T1000 (cell line): ENCODE measurements at places on chromosomes 7 and 10.

- DNase-seq = no peak
These were observed 588 bp downstream of the CYREN start for GRCh38 chr7:135169964-135170273.

- DNase-seq = no peak
These were observed 158.1 kb downstream of the BTAF1 start for GRCh38 chr10:92081641-92082040.

DNA sequence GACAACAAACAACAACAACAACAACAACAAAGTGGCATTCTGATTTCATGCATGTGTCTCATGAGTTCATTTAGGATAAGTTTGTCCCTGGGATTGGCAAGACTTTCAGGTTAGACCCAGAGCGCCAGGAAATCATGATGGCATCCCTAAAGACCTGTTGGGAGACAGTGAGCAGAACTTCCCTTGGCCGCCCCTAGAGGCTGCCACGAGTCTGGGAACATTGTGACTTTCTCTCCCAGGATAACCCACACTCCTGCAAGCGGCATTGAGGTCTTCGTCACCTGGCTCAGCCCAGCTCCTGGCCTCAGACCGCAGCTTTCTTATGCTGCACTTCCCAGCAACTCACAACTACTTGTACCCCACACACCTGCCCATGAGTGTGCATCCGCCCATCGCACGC is 80.5 kb upstream of the RNF32 start:
- DNase-seq = no peak

GRCh38 chr7:138958391-138958956 is 22.7 kb downstream of the KIAA1549 start:
- DNase-seq = no peak

- DNase-seq = no peak
These were observed 59.7 kb upstream of the HABP2 start for GRCh38 chr10:113493195-113493594.

DNA sequence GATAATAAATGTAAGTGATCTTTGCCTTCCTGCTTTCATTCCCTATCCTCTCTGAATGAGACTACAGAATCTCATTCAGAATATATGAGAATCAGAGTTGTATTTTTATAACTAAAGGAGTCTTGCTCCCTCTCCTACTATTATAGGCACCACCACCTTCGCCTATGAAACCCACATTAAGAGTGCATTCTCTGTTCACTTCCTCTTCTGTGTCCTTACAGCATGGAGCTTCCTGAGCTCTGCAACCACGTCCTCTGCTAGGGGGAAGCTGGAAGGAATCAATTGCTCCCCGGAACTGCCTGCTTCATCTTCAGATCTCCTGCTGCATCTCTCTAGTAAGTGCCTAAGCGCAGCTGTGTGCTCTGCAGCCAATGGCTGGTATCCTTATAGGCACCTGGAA is 820.7 kb downstream of the GRID1 start:
- no peak for DNase-seq

DNA sequence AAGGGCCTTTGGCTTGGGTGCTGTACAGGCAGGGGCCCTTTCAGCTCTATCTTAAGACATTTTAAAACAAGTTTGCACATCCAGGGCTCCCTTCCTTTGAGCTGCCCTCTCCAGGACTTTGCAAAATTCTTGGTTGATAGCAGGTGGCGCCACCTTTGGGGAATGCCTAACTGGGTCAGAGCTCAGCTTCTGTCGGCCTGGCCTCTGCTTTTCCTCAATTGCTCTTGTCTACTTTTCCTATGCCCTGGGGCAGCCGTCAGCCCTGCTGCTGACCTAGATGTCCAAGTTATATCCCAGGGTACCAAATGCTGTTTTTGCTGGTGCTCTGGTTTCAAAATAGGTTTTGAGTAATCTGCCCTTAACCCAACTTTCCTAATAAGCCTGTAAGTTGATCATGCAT is 65.8 kb downstream of the APBB1IP start:
- DNase-seq = no peak

DNA sequence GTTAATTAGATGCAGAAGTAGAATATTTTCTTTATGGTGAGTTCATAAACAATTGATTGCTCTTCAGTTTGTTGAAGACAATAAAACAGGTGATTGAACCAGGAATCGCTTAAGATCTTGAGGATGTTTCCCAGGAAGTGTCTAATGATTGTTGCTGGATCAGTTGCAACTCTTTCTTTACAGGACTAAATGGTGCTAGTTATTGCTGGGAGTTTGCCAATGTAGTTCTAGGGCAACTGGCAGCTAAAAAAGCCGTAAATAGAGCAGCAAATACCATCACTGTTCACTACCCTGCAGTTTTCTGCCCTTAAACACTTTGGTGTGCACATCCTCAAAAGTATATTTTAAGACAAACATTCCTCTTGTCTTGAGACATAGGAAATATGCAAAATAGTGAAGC is 119.2 kb upstream of the ANK3 start:
- no peak for DNase-seq

- DNase-seq = no peak
These were observed 14.5 kb upstream of the LIMK1 start for GRCh38 chr7:74069086-74069541.

- peak; percentile 1 for DNase-seq
These were observed 139.3 kb upstream of the HDAC9 start for GRCh38 chr7:18356191-18356645.

- DNase-seq = peak; percentile 51
These were observed 48.7 kb downstream of the PODXL start for GRCh38 chr7:131507592-131508331.

GRCh38 chr10:60188548-60188947 is 201.1 kb downstream of the ANK3 start:
- DNase-seq = no peak

GRCh38 chr10:114933588-114933987 is 4.4 kb upstream of the TRUB1 start:
- DNase-seq = no peak

DNA sequence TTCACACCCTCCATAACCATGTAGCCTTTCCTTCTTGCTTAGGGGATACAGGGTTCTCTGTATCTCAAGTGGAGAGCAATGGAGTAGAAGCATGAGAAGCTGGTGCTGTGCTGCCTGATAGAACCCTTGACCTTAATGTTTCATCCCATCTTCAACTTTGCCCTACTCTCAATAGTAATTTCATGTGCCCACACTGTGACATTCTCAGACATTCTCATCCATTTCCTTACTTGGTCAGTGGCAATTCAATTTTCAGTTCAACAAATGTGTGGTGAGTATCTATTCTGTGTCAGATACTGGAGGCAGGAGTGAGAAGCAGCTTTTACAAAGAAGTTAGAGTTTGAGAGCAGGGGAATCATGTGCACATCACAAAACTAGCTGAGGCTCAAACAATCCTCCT is 16.1 kb downstream of the STRIP2 start:
- DNase-seq = no peak

DNA sequence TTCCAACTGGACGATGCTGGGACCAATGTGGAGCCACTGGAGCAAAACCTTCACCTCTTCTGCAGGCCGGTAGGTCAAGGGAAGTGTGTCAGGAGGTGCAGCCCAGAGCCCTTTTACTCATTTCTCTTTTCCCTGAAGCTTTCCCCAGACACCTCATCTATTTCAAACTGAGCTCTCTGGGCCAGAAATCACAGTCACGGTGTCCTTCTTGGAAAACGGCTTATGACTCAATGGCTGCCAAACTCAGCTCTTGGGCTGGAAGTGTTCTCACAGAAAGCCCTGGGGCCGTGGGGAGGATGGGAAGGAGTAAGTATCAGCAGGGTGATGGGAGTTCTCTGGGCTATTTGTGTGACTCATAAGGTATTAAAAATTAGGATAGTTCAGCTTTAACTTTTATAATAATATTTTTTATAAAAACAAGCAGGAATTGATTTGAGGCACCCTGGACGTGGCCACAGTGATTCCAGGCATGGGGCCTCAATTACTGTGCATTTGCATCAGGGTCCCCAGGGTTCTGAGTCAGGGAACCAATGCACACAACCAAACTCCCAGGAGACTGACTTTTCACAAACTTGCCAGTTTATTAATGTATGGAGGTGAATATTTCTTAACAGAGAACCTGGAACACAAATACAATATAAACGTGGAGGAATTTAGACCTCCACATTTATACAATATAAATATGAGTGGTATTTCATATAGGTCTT is 187.4 kb upstream of the TMEM72 start:
- DNase-seq = peak; percentile 70

- DNase-seq = no peak
These were observed 170.8 kb downstream of the ARHGAP12 start for GRCh38 chr10:31757831-31758230.

GRCh38 chr7:6096581-6096980 is 65.4 kb downstream of the ANKRD61 start:
- no peak for DNase-seq

GRCh38 chr7:29414216-29414615 is 149.4 kb upstream of the PRR15 start:
- no peak for DNase-seq

DNA sequence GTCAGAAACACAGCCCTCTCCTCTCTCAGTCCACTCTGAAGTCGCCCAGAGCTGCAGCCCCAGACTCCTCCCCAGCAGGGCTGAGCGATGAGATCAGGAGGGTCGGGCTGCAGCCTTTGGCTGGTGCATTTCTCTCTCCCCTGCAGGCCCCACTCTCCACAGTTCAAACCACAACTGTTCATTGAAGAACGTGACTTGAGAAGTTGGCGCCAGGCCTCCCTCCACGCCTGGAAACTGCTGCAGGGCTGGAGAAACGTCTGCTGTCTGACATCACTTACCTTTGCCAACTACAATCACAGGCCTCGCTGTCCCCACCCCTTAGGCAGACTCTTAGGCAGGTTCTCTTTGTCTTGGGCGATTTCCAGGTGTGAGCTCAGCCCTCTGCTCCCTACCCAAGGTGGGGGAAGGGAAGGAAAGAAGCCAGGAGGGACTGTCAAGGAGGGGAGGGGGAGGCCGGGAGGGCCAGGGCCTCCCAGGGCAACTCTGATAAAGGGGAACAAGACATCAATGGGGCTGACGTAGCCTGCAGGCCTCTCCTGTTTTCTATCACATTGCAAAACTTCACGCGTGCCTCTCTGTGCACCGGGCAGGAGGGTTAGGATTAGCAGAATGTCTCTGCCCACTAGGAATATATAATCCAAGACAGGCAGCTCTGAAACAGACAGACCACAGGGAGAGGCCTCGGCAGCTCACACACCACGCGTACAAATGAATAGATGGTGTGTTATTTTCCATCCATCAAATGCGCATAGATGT is 32.7 kb downstream of the CALML5 start:
- no peak for DNase-seq

DNA sequence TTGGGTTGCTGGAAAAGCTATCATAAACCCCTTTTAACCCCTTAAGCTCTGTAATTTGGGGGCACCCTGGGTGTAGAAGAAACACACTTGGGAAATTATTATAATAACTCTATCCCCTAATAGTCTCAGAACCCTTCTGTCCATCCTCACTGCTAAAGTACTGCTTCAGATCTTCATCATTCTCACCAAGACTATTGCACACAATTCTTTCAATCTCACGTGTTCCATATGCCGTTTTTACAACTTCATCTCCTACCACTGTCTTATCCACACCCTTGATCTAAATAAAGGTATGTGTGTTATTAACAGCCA is 15.8 kb downstream of the ANKRD22 start:
- no peak for DNase-seq

DNA sequence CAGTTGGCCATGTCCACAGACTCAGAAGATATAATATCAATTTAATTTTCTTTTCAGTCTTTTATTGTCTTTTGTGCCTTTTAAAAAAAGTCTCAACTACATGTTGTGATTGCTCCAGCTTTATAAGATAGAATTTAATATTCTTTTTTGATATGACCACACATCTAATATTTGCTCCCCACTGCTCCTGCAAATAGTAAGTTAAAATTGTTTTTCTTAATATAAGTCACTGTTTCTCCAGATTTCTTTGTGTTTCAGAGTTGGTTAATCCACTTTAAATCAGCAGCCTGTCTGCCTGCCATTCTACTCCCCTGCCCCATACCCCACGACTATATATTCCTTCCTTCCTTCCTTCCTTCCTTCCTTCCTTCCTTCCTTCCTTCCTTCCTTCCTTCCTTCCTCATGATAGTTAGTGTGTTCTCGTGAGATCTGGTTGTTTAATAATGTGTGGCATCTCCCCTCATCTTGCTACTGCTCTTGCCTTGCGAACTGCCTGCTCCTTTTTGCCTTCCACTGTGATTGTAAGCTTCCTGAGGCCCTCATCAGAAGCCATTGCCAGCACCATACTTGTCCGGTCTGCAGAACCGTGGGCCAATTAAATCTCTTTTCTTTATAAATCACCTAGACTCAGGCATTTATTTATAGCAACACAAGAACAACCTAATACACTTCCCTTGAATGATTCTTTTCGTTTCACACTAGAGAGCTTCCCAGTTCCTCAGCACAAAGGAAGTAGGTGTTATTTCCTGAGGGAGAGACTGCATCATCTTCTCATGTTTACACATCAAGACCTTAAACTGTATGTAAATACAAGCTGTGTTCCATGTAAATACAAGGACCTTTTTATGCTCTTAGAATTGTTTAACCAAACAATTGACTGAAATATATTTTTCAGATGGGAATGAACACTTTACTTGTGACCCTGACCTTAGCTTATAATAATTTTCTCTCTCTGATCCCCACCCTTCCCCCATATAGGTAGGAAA is 24.5 kb downstream of the TAS2R16 start:
- DNase-seq = no peak

GRCh38 chr7:101362334-101363195 is at the start of gene COL26A1:
TSS of gene COL26A1 (plus strand) at chr7:101362875. CDS start at chr7:101363033, 158 bp downstream.
- no peak for DNase-seq

DNA sequence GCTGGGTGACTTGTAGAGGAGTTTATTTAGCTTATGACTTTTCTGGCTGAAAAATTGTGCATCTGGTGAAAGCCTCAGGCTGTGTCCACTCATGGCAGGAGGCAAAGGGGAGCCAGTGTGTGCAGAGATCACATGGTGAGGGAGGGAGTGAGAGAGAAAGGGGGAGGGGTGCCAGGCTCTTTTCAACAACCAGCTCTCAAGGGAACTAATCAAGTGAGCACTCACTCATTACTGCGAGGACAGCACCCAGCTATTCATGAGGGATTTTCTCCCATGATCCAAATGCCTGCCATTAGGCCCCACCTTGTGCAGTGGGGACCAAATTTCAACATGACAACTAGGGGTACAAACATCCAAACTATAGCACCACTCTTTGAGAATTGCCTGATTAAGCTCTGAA is 590.2 kb downstream of the MAGI2 start:
- no peak for DNase-seq

- DNase-seq = no peak
These were observed 32.0 kb downstream of the WAC start for GRCh38 chr10:28564905-28565304.

DNA sequence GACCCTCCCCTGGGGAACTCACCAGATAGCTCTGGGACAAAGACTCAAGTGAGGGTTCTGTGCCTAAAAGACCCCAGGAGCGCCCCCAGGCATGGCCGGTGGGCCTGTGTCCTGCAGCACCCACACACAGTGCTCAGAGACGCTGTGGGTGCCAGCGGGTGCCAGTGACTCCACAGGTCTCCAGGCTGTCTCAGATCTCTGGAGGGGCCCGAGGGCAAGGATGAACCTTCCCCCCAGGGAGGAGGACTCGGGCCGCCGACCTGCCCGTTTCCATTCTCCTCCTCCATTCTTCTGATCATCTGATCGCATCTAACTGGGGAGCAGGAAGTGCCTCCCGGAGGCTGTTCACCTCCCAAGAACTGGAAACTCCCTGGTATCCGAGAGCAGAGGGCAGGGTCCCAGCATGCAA is 980 bp downstream of the ADAM8 start:
- DNase-seq = peak; percentile 38

- DNase-seq = no peak
These were observed 115.7 kb downstream of the BMS1 start for GRCh38 chr10:42898037-42898960.
